Osteoblast (primary cell): ENCODE measurements at places on chromosomes 13 and 19.

DNA sequence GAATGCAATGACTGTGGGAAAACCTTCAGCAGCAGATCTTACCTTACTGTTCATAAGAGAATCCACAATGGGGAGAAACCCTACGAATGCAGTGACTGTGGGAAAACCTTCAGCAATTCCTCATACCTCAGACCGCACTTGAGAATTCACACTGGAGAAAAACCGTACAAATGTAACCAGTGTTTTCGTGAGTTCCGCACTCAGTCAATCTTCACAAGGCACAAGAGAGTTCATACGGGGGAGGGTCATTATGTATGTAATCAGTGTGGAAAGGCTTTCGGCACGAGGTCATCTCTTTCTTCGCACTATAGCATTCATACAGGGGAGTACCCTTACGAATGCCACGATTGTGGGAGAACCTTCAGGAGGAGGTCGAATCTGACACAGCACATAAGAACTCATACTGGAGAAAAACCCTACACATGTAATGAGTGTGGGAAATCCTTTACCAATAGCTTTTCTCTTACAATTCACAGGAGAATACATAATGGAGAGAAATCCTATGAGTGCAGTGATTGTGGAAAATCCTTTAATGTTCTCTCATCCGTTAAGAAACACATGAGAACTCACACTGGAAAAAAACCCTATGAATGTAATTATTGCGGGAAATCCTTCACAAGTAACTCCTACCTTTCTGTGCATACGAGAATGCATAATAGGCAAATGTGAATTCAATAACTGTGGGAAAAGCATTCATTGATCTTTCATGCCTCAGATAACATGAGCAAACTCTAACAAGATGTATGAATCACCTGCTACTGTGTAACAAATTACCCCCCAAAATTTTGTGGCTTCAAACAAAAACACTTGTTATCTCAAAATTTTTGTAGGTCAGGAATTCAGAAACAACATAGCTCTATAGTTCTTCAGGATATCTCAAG, 13.8 kb downstream of the ZNF557 start:
- no peaks in the 10 kb centered on the region for H3K4me1 ChIP-seq
- DNase-seq = no peak
- H3K4me3 ChIP-seq = peak overlapping the region; percentile 24
- no peaks in the 10 kb centered on the region for H3K27me3 ChIP-seq
- H3K27ac ChIP-seq = no peak overlapping the region

DNA sequence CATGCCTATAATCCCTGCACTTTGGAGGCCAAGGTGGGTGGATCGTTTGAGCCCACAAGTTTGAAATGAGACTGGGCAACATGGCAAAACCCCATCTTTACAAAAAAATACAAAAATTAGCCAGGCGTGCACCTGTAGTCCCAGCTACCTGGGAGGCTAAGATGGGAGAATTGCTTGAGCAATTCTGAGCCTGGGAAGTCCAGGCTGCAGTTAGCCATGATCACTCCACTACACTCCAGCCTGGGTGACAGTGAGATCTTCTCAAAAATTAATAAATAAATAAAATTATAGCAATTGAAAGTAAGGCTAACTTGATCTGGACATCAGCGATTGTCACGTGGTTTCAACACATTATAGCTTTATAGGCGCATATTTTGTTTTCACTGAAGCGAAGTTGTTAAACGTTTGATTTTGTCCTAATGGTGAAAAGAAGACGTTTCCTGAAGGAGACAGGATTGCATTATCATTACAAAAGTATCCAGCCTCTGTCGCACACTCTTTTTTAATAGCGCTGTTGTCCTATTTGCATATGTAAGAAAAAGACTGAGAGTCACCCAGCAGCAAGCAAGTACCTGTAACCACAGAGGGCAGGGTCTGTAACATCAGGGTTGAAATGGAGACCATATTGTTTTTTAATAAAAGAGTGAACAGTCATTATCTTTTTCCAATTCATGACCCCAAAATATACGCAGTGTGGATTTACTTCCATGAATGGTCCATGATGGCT, 335.7 kb downstream of the DCT start:
- H3K36me3 ChIP-seq = no peaks in the 10 kb centered on the region
- no peak for DNase-seq
- H3K27me3 ChIP-seq = no peaks in the 10 kb centered on the region
- H3K27ac ChIP-seq = no peak overlapping the region
- no peaks in the 10 kb centered on the region for H3K4me1 ChIP-seq
- H3K4me3 ChIP-seq = no peak overlapping the region

DNA sequence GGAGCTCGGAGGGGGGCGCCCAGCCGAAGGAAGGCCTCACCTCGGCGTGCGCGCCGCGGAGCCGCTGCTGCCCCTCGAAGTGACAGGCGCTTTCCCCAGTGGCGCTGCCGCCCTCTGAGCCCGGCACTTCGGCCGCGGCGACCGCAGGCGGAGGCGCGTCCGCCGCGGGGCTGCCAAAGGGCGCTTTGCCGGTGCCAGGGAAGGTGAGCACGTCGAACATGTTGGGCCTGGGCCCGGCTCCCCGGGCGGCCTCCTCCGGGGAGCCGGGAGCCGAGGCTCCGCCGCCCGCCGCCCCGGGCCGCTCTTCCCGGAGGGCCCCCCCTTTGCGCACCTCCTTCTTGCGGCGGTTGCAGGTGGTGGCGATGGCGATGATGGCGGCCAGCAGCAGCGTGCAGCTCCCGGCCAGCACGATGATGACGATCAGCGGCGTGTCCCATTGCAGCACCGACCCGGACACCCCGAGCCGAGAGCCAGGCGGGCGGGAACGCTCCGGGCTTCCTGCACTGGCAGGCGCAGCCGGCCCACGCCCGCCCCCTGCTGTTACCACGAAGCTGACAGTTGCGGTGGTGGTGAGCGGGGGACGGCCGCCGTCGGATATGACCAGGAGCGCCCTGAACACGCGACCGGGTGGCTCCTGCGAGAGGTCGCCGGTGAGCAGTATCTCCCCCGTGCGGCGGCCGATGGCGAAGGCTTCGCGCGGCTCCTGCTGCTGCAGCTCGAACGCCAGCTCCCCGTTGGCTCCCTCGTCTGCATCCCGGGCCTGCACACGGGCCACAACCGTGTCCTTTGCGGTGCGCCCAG, 2.5 kb downstream of the PCDH8 start:
- H3K4me3 ChIP-seq = no peak overlapping the region
- peak; percentile 87 for DNase-seq
- no peaks in the 10 kb centered on the region for H3K4me1 ChIP-seq
- peaks cover 57% of the 10 kb centered on the region for H3K27me3 ChIP-seq
- no peak overlapping the region for H3K27ac ChIP-seq
- H3K36me3 ChIP-seq = no peaks in the 10 kb centered on the region

- no peak overlapping the region for H3K27ac ChIP-seq
- no peak for DNase-seq
- no peaks in the 10 kb centered on the region for H3K27me3 ChIP-seq
- H3K4me1 ChIP-seq = no peaks in the 10 kb centered on the region
- no peaks in the 10 kb centered on the region for H3K36me3 ChIP-seq
These were observed 113.3 kb upstream of the SPRY2 start for GRCh38 chr13:80454245-80454644.

DNA sequence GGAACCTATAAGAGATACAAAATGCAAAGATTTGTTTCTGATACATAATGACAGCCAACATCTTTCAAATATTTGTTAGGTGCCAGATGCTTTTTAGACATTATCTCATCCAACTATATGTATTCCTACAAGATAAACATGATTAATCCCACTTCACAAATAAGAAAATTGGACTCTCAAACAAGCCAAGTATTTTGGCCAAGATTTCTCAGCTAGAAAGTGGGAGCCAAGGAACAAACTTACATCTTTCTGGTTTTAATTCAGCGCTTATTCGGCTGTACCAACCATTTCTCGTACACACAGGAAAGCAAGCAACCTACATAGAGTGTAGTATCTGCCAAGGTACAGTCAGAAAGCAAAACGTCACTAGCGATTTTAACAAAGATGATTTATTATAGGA, 85.7 kb upstream of the SERP2 start:
- peaks cover 38% of the 10 kb centered on the region for H3K27me3 ChIP-seq
- H3K27ac ChIP-seq = no peak overlapping the region
- H3K36me3 ChIP-seq = no peaks in the 10 kb centered on the region
- no peaks in the 10 kb centered on the region for H3K4me1 ChIP-seq

- no peaks in the 10 kb centered on the region for H3K4me1 ChIP-seq
- no peak overlapping the region for H3K27ac ChIP-seq
- no peaks in the 10 kb centered on the region for H3K27me3 ChIP-seq
- H3K36me3 ChIP-seq = no peaks in the 10 kb centered on the region
These were observed 13.2 kb upstream of the URI1 start for GRCh38 chr19:29928831-29929230.

GRCh38 chr19:7792281-7792680, 29.2 kb downstream of the CLEC4M start:
- no peaks in the 10 kb centered on the region for H3K36me3 ChIP-seq
- no peaks in the 10 kb centered on the region for H3K4me1 ChIP-seq
- peaks cover 27% of the 10 kb centered on the region for H3K27me3 ChIP-seq
- H3K4me3 ChIP-seq = no peak overlapping the region
- no peak for DNase-seq

DNA sequence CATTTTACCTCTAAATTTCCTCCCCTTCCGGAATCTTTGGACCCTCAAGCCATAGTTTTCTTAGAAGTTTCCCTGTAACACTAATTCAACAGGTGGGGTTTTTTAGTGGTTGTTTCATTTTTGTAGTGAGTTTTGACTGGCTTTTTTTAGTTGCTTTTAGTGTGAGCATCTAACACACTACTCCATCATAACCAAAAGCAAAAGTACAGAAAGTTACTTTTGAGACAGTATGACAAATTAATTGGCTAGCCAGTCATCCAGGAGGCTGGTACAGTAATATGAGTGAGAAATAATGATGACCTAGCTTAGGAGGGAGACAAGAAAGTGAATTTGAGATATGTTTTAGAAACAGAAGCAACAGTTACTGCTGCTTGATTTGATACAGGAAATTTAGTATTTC, 71.5 kb downstream of the DNAJC15 start:
- H3K27ac ChIP-seq = no peak overlapping the region
- H3K4me1 ChIP-seq = peaks cover 16% of the 10 kb centered on the region
- no peaks in the 10 kb centered on the region for H3K27me3 ChIP-seq

DNA sequence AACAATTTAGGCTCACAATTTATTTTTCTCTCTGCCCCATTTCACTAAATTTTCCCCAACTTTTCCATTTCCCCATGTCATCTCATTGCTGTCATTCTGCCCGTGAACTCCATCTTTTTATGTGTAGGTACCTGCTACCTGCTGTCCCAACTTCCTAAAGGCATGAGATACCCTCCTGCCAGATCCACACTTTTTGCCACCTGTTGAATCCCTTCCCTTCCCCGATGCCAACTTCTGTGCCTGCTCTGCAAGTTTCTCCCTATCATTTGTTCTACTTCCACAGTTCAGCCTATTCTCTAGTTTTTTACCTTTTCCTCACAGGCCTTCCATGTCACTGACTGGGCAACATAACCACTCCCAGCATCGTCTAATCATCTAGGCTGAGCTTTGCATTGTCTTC, 607.5 kb upstream of the KLF12 start:
- no peaks in the 10 kb centered on the region for H3K4me1 ChIP-seq
- H3K4me3 ChIP-seq = no peak overlapping the region
- no peaks in the 10 kb centered on the region for H3K36me3 ChIP-seq
- H3K27me3 ChIP-seq = no peaks in the 10 kb centered on the region
- no peak for DNase-seq

GRCh38 chr19:46288896-46289588, 7.8 kb upstream of the HIF3A start:
- H3K27ac ChIP-seq = peak overlapping the region; percentile 31
- peak; percentile 96 for DNase-seq
- no peak overlapping the region for H3K4me3 ChIP-seq
- peaks cover 9% of the 10 kb centered on the region for H3K4me1 ChIP-seq

GRCh38 chr19:38547421-38547820, 70.3 kb downstream of the MAP4K1 start:
- H3K36me3 ChIP-seq = no peaks in the 10 kb centered on the region
- no peak overlapping the region for H3K4me3 ChIP-seq

GRCh38 chr19:17871878-17872250, at the start of gene SLC5A5:
SLC5A5 (plus strand) TSS chr19:17871945; CDS start chr19:17872320, 375 bp downstream.
- peak; percentile 88 for DNase-seq
- no peak within 1 kb of the TSS for H3K4me3 ChIP-seq
- H3K27ac ChIP-seq = no peak within 1 kb of the TSS

DNA sequence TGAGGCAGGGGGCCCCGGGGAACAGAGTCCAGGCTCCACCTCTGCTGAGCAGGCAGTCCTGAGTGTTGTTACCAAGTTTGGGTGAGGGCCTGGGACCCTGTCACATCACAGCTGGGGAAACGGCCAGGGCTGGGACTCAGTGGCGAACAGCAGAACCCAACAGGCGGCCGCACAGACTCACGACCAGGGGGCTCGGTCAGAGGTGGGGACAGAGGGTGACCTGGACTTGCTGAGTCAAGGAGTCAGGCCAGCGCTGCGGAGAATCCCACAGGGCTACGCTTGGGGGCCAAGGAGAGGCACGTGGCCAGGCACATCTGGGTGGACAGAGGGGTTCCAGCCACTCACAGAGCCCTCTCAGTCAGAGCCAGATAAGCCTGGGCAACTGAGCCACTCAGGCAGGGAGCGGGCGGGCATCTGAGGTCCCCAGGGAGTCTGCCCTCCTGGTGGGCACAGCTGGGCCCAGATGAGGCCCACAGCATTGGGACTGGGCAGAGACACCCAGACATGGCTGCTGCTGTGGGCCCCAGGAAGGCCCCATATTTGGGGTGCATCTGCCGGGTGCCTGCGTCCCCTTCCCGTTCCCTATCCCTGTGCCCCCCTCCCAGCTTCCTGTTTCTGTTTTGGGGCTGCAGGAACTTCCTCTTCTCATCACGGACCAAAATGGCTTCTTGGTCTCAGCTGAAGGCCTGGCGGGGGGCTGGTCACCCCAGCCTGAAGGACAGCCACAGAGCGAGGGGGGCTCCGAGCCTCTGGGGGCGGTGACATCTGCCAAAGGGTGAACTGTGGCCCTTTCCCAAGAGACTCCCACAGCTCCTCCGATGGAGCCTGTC, 34.0 kb downstream of the CEBPA start:
- H3K4me3 ChIP-seq = no peak overlapping the region
- no peaks in the 10 kb centered on the region for H3K27me3 ChIP-seq
- H3K36me3 ChIP-seq = no peaks in the 10 kb centered on the region

DNA sequence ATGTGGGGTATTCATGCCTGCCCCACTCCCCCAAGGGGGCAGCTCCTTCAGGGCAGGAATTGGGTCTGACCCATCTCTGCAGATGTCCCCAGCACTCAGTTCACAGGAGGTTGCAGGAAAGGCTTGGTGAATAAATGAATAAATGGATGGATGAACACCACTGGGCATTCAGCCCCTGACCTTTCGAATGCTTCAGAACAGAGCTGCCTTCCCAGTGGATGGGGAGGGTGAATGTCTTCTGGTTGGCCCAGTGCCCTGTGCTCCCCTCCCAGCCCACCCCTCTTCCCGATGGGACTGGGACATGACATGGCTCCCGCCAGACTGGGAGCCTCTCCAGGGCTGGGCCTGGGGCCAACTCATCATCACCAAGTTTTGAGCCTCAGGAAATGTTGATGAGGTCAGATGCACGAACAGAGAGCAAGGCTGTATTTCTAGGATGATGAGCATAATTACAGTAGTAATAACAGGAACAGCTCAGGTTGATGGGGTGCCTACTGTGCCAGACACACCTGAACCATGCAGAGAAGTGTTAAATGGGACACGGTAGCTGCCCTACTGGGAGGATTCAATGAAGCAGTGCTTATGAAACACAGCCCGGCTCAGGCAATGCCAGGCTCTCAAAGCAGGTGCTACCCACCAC, 25.7 kb downstream of the VRK3 start:
- H3K4me3 ChIP-seq = no peak overlapping the region
- H3K27me3 ChIP-seq = no peaks in the 10 kb centered on the region
- no peak overlapping the region for H3K27ac ChIP-seq
- H3K36me3 ChIP-seq = peaks cover 53% of the 10 kb centered on the region
